ENCODE measurements at places on chromosomes 1 and 21. TPM values are rescaled to one million over a fixed set of nuclear protein-coding genes. Genes with fewer than 3 reads are reported as not detected.

- DNase-seq, result no peak
Measured at GRCh38 chr1:197249324-197249723, 18.7 kb upstream of the CRB1 start.

DNA sequence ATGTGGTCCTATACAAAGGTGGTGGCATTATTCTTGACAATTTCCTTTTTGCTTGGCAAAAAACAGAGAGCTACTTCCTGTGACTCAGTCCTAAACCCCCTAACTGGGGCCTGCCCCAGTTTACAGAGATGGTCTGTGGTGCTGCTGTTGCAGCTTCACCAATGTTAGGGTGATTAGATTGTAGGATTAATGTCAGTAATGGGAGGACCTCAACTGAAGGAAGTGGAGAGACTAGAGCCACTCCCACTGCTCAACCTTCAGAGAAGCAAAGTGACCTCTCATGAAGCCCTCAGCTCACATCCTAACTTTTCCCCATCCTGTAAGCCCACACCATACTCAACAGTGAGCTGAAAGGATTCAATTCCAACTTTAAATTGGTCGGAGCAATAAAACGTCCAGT lies 3.6 kb downstream of the S100A6 start:
- no peak for DNase-seq

GRCh38 chr1:31789259-31790065 lies 25.3 kb upstream of the ADGRB2 start:
- DNase-seq, result peak; percentile 99

DNA sequence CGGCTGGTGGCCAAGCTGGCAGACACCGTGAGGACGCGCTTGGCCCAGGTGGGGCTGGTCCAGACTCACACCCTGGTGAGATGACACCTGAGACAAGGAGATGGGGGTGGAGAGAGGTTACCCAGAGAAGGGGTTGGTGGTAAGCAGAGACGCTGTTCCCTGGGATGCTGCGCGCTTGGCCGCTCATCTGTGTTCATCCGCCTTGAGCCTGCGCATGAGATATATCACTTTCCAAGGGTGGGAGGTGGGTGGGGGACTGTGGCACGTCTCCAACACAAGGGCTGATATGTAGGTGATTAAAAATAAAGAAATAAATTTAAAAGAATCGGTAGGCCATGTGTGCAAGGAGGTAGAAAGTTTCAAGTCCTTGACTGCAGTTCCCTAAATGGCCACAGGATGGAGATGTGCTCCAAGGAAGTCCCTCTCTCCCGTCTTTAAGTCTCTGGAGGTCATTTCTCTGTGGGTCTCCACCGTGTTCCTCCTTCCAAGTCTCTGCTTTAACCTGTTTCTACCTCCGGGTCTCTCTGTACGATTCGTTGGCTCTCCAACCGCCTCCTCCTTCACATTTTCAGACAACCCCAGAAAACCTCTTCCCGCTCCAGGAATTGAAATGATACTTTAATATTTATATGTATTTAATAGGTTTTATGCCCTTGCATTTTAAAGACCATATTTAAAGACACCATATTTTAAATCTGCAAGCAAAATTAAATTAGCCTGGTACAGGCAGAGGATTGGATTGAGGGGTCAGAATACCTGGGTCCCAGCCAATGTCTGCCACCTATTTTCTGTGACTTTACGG lies 4.5 kb downstream of the TTC24 start:
- DNase-seq, result no peak

DNA sequence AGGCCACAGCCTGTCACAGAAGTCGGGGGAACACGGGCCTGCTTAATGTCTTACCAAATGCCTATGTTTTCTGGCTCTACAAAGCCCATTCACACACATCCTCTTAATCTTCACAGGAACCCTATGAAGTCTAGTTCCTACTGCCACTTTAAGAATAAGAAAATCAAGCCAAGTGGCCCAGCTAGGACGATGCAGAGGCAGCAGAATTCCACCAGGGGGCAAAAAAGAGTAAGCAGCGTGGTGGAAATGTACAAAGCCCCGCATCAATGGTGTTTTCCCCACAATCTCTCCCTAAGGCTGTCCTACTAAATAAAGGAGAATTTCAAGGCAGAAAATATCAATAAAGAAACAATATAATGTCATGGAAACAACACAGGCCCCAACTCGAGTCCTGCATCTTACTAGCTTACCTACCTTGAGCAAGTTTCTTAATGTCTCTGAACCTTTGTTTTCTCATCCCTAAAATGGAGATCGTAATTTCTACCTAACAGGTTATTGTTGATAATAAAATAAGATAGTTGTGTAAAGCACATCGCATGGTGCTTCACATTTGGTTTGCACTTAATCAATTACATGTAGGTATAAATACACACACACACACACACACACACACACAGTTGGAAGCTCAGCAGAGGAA lies 21.4 kb downstream of the SEC16B start:
- peak; percentile 50 for DNase-seq

- peak; percentile 23 for DNase-seq
Measured at GRCh38 chr1:90475631-90476030, 241.5 kb downstream of the BARHL2 start.

- no peak for DNase-seq
Measured at GRCh38 chr1:24468685-24469316, 33.8 kb upstream of the RCAN3 start.

DNA sequence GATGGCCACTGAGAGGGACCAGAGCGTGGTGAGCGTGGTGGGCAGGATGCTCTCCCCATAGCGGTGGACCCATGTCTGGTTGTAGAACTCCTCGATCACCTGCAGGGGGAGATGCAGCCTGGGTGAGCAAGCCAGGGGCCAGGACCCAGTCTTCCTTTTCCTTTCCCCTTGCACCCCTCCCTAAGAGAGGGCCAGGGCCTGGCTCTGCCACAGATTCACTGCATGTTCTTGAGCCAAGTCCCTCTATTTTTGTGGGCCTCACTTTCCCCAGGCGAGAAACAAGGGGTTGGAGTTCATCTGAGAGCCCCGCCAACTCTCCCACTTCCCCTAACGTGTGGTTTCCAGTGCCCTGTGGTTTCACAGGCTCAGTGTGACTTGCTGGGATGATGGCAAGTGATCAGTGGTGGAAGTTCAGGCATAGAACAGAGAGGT lies 27.5 kb downstream of the SLC2A1 start:
- DNase-seq, result no peak

CLEC20A gene
- total RNA-seq, result not detected

DNASE2B gene
- 0.53 TPM for total RNA-seq

ERVH48-1 gene
- not detected for total RNA-seq

Measured in dorsolateral prefrontal cortex (tissue), 122 donors.